ENCODE measurements at places on chromosomes 11 and 22.

DNA sequence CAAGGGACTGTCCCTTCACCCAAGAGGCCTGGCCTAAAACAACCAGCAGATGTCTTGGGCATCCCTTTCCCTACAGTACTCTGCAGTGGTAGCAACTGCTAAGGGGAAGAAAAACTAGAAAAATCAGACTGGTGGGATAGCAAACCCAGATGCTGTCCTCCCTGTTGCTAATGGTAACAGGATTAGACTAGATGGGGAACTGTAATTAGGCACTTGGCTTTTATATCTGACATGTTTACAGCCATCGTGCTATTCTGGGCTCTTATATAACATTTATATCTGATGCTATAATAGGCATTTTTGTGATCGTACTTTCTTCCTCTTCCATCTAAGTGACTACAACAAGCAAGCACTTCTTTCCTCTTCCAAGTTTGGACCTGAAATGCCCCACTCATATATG, 316.7 kb downstream of the DLG2 start:
- no peak overlapping the region for H3K4me3 ChIP-seq
- H3K36me3 ChIP-seq: no peaks in the 10 kb centered on the region
- H3K27me3 ChIP-seq: no peaks in the 10 kb centered on the region
- no peaks in the 10 kb centered on the region for H3K4me1 ChIP-seq
- DNase-seq: no peak

DNA sequence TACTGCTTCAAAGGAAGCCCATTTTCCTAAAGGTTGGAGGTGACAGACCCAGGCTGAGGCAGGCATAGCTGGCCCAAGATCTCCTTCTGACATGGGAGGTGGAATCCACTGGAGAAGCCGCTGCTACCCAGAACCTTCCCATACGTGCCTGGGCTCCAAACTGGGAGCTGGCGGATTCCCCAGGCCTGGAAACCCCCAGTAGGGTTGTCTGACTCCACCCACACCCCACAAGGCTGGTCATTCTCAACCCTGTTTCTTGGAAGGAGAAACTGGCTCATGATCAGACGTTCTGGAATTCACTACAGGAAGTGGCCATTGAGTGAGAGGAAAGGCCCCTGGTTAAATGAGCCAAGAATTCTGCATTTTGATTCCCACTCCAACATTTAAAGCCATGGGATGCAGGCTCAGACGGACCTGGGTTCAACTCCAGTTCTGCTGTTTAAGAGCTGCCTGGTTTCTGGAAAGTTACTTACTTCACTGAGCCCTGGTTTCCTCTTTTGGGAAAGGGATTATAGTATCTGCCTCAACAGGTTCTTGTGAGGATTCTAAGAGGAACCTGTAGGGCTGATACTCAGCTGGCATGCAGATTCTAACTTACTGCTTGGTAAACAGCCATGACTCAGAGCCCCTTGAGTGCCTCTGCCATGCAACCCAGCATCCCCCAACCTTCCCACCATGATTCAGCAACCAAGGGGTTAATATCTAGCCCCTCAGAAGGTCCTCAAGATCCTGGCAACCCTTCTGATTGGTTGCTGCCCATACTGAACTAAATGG, 19.4 kb upstream of the TSKU start:
- H3K27me3 ChIP-seq: no peaks in the 10 kb centered on the region
- no peak overlapping the region for H3K27ac ChIP-seq
- no peaks in the 10 kb centered on the region for H3K36me3 ChIP-seq
- DNase-seq: no peak
- peaks cover 26% of the 10 kb centered on the region for H3K4me1 ChIP-seq
- H3K4me3 ChIP-seq: no peak overlapping the region

- H3K4me1 ChIP-seq: peaks cover 9% of the 10 kb centered on the region
- DNase-seq: no peak
- H3K36me3 ChIP-seq: no peaks in the 10 kb centered on the region
Measured at GRCh38 chr22:29617922-29618629, 14.6 kb downstream of the NF2 start.

GRCh38 chr11:43788421-43788820, 92.2 kb upstream of the ALKBH3 start:
- no peak overlapping the region for H3K4me3 ChIP-seq
- no peak overlapping the region for H3K27ac ChIP-seq
- H3K4me1 ChIP-seq: no peaks in the 10 kb centered on the region
- no peak for DNase-seq

All from CD4-positive, alpha-beta T cell (primary cell).